ENCODE measurements at places on chromosomes 4 and X.

DNA sequence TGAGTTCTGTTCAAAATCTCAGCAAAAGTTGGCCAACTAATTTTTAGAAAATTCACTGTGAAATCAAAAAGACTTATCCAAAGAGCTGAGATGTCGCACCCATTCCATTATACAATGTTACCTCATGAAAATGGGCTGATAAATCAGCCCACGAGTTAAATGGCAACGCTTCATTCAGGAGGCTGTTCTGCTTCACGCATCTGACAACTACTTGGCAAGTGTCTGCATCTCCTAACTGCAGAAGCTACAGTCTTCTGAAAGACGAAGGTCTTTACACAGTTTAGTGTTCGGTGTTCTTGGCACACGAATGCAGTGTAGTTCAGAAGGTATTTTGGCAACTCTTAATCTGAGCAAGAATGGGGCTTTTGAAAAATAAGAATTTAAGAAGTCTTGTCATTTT is 166.6 kb upstream of the DKK2 start:
- no peak for DNase-seq

GRCh38 chrX:126967225-126967624 is 147.7 kb downstream of the PRR32 start:
- no peak for DNase-seq

DNA sequence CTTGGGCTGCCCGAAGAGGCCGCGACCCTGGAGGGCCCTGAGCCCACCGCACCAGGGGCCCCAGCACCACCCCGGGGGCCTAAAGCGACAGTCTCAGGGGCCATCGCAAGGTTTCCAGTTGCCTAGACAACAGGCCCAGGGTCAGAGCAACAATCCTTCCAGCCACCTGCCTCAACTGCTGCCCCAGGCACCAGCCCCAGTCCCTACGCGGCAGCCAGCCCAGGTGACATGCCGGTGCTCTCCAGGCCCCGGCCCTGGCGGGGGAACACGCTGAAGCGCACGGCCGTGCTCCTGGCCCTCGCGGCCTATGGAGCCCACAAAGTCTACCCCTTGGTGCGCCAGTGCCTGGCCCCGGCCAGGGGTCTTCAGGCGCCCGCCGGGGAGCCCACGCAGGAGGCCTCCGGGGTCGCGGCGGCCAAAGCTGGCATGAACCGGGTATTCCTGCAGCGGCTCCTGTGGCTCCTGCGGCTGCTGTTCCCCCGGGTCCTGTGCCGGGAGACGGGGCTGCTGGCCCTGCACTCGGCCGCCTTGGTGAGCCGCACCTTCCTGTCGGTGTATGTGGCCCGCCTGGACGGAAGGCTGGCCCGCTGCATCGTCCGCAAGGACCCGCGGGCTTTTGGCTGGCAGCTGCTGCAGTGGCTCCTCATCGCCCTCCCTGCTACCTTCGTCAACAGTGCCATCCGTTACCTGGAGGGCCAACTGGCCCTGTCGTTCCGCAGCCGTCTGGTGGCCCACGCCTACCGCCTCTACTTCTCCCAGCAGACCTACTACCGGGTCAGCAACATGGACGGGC is 579 bp downstream of the ABCD1 start:
- DNase-seq: no peak

DNA sequence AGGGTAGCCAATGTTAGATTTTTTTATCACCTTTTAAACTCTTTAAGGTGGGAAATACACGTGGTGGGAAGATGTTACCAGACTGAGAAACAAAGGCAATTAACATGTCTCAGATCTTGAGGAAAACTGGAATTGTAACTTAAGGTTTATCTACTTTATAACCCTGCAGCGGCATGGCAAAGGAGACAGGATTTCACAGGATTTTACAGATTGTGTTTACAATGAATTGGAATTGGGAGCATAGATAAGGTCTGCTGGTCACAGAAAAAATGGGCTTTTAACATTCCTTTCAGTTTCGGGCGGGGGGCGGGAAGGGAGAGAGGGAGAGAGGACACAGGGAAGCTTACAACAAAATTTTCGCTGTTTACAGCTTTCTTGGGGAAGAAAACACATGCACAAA is 467.5 kb upstream of the CT83 start:
- DNase-seq: no peak

DNA sequence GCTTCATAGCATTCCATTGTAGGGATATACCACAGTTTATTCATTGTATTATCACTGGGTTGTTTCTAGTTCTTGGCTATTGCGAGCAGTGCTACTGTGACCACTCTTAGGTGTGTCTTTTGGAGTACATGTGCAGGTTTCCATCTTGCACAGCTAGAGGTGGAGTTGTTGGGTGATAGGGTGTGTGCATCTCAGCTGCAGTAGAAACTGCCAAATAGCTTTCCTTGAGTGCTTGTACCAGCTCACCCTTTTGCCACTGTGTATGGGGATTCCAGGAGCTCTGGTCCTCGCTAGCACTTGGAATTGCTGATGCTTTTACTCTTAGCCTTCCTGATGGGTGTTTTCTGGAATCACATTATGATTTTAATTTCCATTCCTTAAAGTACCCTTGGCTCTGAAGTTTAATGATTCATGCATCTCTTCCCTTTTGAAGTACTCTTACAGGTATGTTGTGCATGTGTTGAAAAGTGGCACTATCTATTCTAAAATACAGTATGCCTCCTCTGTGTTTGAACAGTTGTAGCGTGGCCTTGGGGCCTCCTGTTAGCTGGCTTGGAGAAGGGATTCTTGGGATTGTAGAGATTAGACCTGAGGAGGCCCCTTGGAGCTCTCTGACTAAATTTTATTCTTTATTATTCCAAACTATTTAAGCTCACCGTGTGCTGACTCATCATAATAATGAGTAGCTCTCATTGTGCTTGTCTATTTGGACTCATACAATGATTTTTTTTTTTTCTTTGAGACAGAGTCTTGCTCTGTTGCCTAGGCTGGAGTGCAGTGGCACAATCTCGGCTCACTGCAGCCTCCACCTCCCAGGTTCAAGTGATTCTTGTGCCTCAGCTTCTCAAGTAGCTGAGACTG is 38.4 kb downstream of the HTT start:
- DNase-seq: no peak

All from NCI-H2029 treated with DMSO at 0.1 percent for 48 hours (cell line).